Fibroblast of skin of left biceps (primary cell): ENCODE measurements at places on chromosomes 6 and 20.

GRCh38 chr20:12528104-12528503 is 480.7 kb upstream of the SPTLC3 start:
- DNase-seq = no peak

DNA sequence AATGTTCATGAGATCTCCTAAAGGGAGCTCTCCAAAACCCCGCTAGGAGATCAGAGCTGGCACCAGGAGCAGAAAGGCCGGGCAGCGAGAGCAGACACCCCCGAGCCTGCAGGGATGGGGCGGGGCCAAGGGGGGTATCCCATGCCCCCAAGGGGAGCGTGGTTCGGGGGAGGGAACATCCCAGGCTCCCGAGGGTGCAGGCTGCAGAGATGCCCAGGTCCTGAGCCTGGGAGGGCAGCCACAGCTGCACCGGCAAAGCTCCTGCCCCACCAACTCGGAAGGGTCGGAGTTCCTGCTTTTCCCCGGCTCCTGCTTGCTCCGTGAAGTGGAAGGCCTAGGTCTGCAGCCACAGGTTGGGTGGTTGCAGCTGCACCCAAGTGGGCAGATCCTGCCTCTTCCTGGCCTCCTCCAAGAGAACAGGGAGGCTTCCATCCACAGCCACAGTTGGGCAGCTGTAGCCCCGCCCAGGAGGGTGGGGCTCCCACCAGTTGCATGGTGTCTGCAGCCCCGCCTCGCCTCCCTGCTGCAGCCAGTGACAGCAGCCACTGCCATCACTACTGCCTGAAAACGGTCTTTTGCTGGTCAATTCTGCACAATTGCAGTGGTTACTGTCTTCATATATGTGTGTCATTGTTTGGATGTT is 13.4 kb upstream of the GMNN start:
- no peak for DNase-seq

DNA sequence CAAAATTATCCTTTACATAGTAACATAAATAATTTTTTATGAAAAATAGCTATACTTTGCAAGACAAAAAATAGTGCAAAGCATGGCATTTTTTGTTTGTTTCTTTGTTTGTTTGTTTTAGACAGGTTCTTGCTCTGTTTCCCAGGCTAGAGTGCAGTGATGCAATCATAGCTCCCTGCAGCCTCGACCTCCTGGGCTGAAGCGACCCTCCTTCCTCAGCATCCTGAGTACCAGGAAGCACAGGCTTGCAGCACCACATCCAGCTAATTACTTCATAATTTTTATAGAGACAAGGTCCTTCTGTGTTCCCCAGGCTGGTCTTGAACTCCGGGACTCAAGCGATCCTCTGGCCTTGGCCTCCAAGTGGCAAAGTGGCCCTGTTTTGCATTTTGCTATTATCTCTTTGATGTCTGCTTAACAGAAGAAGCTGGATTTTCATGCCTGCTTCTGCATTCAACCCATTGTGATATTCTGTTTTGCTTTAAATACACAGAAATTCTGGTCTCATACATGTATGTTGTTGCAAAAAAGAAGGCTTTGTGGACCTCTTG is 49.4 kb upstream of the ZMYND8 start:
- DNase-seq = no peak

DNA sequence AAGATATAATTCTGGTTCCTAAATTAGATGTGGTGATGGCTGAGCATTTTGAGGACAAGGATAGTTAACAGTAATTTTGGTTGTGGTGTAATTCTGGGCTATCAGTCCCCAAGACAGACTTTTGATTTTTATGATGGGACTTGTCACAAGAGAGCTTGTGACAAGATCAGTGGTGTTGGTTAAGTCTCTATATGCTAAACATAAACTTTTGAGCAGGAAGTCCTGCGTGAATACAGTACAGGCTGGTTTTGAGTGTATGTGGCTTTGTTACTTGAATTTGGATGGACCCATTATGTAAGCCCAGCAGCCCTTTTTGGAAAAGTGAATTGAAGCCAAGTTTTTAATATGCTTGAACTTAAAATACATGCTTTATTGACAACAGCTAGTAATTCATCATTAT is 38.9 kb downstream of the HECA start:
- no peak for DNase-seq

GRCh38 chr20:6966721-6967120 is 199.2 kb downstream of the BMP2 start:
- no peak for DNase-seq

GRCh38 chr6:20444786-20445271 is 43.1 kb downstream of the E2F3 start:
- DNase-seq = no peak

DNA sequence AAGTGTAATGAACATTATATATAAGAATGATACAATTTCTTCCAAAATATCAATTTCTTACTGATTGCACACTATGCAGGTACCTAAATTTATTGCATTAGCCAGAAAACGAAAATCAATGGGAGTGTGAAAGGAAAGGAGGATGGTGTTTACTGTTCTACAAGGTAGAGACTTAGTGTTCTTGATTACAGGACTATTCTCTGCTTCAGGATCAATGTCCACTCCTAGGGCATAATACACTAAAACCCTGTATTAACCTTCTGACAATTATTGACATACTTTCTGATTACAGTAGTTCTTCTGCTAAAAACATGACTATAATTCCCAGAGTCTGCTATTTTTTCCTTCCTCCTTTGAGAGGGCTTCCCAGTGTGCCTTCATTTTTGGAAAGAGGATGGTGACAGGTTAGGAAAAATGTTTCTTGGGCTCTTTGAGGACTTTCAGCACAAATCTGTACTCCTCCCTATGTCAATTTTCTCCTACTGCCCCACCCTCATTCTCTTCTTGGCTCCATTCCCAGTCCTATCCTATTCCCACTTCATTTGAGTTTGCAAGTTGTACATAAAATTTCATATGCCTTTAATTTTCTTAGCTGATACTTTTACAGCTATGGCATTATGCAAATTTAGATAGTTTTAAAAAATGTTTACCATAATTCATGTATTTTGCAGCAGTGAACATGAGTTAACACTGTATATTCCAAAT is 278.9 kb downstream of the CENPW start:
- no peak for DNase-seq

- DNase-seq = no peak
Observed at GRCh38 chr20:16352321-16352720, 220.9 kb downstream of the KIF16B start.

DNA sequence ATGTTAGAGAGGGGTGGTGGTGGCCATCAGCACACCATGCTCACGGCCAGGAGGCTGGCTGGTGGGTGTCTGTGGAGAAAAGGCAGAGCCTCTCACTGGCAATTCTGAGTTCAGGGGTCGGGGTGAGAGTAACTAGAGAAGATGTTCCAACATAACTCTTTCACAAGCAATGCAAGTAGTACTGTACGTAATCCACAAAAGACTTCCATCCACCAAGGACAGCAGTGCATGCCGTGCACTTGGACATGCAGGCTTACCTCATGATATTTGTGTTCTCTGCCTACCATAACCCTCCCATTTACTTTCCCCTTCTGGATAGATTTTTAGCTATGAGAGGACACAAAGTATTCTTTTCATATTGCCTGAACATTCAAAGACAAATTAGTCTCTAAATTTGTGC is 51.3 kb downstream of the DCBLD1 start:
- DNase-seq = no peak

GRCh38 chr6:39319621-39320362 is 2.7 kb downstream of the KCNK16 start:
- DNase-seq = no peak

GRCh38 chr6:6390849-6391602 is 70.6 kb upstream of the F13A1 start:
- DNase-seq = no peak

- no peak for DNase-seq
Observed at GRCh38 chr6:160082627-160083026, 39.0 kb upstream of the SLC22A1 start.

DNA sequence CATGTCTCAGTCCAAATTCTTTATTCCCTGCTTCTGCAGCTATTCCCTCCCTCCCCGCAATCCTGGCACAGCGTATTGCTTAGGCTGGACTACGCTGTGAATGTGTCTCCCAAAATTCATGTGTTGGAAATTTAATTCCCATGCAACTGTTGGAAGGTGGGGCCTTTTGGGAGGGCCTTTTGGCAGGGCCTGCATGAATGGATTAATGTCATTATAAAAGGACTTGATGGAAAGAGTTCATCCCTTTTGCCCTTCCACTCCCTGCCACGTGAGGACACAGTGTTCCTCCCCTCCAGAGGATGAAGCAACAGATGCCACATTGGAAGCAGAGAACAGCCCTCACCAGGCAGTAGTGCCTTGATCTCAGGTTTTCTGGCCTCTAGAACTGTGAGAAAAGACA is 20.4 kb upstream of the NOTCH4 start:
- no peak for DNase-seq

GRCh38 chr6:5423251-5423650 is 161.9 kb downstream of the FARS2 start:
- no peak for DNase-seq

- no peak for DNase-seq
Observed at GRCh38 chr6:4848382-4849068, 72.3 kb downstream of the CDYL start.

DNA sequence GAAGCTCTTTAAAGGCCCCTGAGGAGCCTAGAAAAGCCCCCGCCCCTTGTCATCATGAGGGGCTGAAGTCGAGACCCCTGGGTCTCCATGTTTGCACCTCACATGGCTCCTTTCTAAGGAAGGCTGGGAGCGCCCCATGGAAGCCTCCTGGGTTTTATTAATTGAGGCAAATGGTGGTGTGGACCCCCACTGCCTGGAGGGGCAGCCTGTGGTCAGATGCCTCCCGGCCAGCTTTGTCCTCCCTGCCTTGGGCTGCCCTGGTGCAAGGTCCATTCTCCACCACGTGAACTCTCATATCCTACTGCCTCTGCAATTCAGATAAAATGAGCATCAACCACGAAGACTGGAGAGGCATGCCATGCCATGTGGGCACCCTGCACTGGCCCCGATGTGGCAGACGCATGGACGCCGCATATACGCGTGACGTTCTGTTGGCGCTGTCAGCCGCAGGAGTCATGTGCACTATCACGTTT is 295.5 kb downstream of the TAF4 start:
- DNase-seq = no peak

DNA sequence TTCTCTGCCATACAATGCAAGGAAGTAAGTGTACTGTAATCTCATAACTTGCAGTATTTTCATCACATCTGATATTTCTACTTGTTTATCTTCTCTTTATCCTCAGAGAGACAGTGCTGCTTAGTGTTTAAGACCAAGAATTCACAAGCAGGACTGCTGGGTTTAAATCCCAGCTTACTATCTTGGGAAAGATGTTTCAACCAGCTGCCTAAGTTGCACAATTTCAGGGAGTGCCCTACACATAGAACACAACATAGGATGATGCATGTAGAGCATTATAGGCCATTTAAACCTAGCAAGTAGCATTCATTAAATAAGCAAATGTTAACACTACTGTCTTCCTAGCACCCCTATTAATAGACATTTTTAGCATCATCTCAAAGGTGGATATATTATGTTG is 205.2 kb upstream of the CEP162 start:
- no peak for DNase-seq
